ENCODE measurements at places on chromosomes 2 and 18.

GRCh38 chr18:44799907-44800421, 119.3 kb downstream of the SETBP1 start:
- no peak for DNase-seq

- no peak for DNase-seq
Observed at GRCh38 chr2:15906778-15907177, 33.6 kb upstream of the MYCN start.

DNA sequence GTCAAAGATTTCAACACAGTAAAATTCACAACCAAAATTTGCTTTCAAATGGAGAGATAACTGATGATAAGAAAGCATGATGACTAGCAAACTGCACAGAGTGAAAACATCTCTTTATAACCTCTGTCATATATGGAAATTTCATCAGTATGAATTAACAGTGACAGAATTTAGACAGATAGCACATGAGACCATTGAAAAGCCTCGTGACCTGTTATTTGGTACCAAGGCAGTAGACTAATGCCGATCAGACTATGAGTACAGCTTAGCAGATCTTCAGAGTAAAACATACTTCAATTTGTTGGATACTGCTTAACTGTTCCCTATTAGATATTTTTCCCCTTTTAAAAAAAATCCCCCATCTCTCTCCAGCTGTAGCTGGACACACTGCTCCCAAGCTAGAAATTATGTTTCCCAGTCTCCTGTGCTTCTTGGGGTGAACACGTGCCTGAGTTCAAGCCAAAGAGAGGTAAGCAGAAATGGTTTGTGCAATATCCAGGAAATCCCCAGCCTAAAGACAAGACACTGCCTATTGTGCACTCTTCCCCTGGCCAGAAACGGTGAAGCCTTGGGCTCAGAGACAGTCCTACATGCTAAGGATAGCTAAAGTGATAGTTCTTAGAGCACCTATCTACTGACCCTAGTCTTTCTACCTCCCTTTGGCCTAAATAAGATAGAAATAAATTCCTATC, 256.1 kb downstream of the NCKAP5 start:
- no peak for DNase-seq

- DNase-seq = no peak
Observed at GRCh38 chr18:13653746-13654433, 72.5 kb downstream of the FAM210A start.

DNA sequence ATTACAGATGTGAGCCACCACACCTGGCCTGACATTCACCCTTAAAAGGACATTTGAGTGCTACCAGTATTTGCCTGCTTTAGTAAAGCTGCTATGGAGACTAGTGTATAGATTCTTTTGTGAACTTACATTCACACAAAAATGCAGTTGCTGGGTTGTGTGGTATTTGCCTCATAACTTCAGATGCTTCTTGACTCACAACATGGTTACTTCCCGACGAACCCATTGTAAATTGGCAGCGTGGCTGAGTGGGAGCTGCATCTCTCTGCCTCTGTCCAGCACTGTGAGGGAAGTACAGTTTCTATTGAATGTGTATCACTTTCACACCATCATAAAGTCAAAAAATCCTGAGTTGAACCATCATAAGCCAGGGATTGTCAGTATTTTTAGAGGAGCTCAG, 56.9 kb downstream of the RRM2 start:
- no peak for DNase-seq

DNA sequence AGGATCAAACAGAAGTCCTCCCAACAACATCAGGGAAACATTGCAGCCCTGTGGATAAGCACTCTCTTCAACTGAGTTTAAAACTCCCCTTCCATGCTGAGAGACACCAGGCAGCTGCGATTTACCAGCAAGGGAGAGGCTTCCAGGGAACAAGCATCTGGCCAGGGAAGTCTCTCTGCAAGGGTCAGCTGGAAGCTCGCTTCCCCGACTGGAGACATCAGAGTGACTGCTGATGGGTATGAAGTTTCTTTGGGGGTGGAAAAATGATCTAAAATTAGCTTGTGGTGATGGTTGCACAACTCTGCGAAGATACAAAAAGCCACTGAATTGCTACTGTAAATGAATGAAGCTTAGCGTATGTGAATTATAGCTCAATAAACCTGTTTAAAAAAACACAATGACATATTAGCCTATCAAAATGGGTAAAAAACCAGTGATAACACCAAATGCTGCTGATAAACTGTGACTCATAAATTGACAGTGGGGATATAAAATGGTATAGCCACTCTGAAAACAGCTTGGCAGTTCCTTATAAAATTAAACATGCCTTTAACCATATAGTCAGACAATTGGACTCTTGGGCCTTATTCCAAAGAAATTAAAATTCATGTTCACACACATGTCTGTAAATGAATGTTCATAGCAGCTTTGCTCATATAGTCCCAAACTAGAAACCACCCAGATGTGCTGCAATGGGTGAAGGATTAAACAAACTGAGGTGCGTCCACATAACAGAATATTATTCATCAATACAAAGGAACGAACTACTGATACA, 1082.0 kb downstream of the SOCS6 start:
- DNase-seq = no peak

- no peak for DNase-seq
Observed at GRCh38 chr2:164747783-164748433, 93.7 kb downstream of the COBLL1 start.

GRCh38 chr2:188931361-188931760, 42.8 kb upstream of the COL3A1 start:
- no peak for DNase-seq

- DNase-seq = peak; percentile 25
Observed at GRCh38 chr18:48208432-48209140, 200.6 kb downstream of the ZBTB7C start.

DNA sequence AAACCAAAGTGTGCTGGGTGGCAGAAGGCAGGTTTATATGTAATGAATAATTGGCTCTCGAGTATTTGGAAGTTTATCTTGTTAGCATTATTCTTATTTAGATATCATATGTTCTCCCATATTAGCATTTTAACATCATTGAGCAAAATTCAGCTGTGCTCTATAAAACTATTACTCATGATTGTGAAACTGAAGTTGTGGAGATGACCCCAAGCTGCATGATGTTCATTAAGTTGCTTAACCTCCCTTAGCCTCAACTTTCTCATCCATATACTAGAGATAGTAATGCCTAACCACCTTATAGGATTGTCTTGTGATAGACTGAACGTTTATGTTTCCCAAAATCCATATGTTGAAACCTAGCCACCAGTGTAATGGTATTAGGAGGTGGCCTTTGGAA, 346.3 kb downstream of the SATB2 start:
- no peak for DNase-seq

DNA sequence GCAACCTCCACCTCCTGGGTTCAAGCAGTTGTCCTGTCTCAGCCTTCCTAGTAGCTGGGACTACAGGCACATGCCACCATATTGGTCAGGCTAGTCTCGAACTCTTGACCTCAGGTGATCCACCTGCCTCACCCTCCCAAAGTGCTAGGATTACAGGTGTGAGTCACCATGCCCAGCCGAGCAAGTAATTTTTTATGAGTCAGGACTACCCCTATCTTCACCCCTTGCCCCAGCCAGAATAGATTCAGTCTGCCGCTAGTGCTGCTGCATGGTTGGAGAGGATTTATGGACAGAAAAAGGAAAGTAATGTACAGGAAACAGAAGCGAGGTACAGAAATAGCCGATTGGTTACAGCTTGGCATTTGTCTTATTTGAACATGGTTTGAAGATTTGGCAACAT, 48.9 kb downstream of the BMPR2 start:
- no peak for DNase-seq

- no peak for DNase-seq
Observed at GRCh38 chr2:109726379-109727270, 67.5 kb upstream of the RGPD5 start.

Data from NCI-H146 (cell line).